ENCODE measurements at places on chromosomes 4 and X.

DNA sequence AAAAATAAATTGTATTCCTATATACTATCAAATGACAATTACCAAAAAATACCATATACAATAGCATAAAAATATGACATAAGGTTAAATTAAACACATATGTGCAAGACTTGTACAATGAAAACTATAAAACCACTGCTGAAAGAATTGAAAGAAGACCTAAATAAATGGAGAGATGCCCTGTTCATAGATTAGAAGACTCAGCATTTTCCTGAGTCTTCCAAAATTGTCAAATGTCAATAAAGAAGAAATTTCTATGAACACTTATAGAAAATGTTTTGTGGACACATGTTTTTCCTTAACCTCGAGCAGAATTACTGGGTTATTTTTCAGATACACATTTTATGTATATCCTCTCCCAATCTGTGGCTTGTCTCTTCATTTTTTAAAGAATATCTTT is 103.1 kb upstream of the DCLK2 start:
- no peak for DNase-seq

GRCh38 chr4:89134775-89135319 is 23.5 kb downstream of the TIGD2 start:
- no peak for DNase-seq

DNA sequence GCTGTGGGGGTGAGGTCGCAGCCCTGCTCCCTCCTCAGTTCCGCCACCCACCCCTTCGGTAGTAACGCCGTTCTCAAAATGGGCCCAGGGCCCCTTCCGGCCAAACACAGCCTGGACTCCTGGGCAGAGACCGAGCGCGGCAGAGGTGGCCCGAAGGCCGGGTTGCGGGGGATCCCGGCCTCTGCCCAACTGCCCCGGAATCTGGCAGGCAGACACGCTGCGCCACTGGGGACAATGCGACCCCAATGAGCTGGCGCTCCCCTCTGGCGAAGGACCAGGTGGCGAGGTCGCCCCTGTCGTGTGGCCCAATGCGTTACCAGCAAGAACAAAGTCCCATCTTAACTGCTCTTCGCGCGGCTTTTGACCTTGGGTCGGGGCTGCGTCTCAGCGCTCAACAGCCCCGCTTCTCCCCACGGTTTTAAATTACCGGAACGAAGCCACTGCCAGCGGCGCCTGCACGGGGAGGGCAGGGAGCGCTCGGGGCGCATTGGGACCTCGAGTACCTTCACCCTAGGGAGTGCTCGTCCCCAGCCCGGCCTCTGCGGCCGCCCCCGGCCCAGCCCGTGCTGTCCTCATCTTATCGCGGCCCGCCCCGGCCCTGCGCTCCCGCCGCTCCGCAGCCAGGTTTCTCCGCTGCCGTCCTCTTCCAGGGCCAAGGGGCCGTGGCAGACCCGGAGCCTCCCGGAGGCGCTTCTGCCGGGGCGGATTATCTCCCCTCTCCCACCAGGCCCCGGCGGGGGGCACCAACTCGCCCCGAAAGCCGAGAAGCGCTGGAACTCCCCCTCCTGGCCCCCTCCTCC is 22.2 kb upstream of the HMX1 start:
- no peak for DNase-seq

- DNase-seq, result no peak
Measured at GRCh38 chr4:107718351-107718965, 1.6 kb downstream of the PAPSS1 start.

- no peak for DNase-seq
Measured at GRCh38 chrX:122268353-122268752, 915.7 kb upstream of the GRIA3 start.

DNA sequence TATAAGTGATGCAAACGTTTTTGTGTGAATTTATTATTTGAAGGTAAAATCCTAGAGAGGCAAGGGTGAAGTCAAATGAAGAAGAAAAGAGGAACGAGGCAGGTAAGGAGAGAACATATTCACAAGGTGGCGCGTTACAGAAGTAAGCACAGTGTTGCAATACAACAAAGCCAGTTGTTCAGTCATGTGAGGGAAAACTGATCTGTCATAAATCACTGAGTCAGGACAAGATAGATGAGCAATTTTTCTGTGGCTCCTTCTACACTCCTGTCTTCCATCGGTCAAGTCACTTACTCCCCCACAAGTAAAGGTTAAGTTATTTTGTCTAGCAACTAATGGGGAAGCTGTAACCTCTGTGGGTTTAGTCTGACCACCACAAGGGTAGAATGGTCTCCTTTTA is 203.0 kb upstream of the GK2 start:
- DNase-seq, result no peak

- no peak for DNase-seq
Measured at GRCh38 chrX:30301963-30302362, 7.2 kb downstream of the NR0B1 start.

- no peak for DNase-seq
Measured at GRCh38 chr4:167218022-167218608, 16.2 kb downstream of the SPOCK3 start.

DNA sequence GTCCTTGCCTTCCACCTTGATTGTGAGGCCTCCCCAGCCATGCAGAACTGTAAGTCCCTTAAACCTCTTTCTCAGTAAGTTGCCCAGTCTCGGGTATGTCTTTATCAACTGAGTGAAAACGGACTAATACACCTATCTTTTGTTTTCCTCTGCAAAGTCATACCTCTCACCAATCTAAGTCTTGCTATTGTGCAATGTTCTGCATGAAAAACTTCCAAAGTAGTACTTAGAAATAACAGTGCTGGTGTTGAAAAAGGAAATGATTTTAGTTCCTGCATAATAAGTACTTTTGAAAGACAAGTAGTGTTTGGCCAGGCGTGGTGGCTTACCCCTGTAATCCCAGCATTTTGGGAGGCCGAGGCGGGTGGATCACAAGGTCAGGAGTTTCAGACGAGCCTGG is 573.5 kb downstream of the ANKRD50 start:
- DNase-seq, result no peak

DNA sequence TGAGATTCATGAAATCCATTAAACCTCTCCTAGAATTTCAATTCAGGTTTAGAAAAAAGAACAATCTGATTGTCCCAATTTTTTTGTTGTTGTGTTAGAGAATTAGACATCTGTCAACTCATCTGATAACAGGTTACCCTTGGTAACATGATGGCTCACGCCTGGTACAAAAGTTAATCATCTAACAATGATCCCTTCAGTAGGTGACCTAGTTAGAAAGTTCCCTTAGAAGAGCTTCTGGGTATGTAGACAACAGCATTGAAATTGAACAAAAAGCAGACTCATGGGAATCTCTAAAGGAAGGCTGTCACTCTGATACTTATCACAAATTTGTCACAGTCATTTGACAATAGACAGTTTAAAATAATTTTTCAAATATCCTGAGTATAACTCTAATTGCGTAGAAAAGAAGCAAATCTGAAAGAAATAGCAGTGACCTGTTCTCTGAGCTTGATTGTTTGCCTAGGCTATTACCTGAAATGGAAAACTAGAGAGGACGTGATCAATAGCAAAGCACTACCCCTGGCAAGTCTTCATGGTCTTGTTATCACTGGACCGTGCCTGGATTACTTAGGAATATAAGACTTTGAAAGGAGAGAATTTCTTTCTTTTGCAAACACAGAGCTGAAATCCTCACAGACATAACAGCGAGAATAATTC is 880.4 kb upstream of the AGA start:
- DNase-seq, result no peak

- no peak for DNase-seq
Measured at GRCh38 chrX:140525448-140525847, 20.6 kb upstream of the SOX3 start.

GRCh38 chrX:93985344-93986307 is 311.6 kb downstream of the FAM133A start:
- DNase-seq, result no peak

DNA sequence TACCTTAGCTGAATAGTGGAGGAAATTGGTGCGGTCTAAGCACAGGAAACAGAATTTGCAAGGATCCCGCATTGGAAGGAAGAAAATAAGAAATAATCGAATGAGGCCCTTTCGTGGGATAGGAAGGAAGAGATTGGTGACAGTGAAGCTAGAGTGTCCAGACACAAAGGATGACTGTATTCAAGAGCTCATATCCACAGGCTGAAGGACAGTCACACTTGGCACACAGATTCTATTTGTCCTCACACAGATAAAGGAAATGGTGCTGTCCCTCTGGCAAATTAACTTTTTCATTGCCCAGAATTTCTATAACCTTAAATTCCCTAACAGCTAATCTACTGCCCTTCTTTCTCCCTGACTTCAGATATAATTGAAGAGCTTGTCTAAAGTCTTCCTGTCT is 2188.9 kb upstream of the TENM3 start:
- DNase-seq, result no peak

- no peak for DNase-seq
Measured at GRCh38 chrX:115399306-115399705, 109.8 kb downstream of the LUZP4 start.

DNA sequence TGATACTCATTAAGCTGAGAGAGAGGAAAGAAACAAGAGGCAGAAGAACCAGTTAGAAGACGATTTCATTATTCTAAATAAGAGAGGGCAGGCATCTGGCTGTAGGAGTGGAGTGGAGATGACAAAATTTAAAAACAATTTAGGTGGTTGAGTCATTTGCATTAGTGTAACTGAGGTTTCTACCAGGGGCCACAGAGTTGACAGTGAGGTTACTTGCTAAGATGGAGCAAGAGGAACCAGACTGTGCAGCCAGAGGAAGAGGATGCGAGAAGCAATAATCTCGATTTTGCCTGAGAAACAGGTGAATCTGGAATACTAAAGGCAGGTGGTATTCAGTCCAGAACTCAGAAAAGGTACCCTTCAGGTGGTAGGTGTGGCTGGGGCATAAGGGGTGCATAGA is 491.9 kb downstream of the MID1IP1 start:
- no peak for DNase-seq

DNA sequence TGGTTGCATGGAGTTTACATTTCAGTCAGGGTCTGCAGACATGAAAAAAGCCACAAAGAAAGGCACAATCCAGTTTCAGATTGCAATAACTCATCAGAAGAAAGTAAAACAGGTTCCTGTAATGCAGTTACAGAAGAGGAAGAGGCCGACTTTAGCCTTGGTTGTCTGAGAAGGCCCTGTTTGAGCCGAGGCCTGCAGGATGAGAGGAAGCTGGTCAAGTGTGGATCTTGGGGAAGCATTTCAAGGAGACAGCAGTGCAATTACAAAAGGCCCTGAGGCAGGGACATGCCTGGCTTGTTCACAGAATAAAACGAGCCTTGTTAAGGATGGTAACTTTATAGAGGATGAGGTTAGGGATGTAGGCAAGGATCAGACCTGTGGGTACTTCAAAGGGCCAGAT is 62.4 kb downstream of the AFF2 start:
- DNase-seq, result no peak

DNA sequence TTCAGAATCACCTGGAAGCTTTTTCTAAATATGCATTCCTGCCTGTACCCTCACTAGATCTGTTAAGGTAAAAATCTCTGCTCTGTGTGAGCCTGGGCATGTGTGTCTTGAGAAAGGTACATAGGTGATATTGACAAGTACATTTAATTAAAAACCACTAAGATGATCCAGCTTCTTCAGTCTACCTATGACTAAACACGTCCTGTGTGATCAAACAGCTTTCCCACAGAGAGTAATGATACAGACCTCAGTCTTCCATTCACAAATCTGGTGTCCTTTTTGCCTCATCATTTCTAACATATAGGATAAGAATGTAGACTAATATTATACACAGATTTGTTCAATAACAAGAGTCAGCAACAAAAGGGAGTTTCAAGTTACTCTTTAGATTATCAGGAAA is 42.6 kb downstream of the GALNT7 start:
- DNase-seq, result no peak

DNA sequence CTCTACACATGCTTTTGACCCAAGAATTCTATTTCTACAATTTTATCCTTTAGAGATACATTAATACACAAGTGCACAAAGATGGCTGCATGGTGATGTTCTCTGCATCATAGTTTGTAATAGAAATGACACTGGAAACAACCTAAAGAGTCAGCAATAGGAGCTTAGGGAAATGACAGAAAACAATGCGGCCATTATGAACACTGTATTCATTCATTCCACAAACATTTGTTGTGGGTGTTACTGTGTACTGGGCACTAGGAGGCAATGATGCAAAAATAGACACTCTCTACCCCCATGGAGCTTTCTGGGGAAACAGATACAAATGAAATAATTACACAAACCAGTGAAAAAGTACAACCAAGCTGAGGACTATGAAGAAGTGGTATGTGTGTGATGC is 32.0 kb downstream of the IDS start:
- DNase-seq, result no peak

GRCh38 chr4:66123190-66123589 is 452.9 kb upstream of the EPHA5 start:
- no peak for DNase-seq

- no peak for DNase-seq
Measured at GRCh38 chr4:27592738-27593137, 732.1 kb downstream of the STIM2 start.
